ENCODE measurements at places on chromosomes 1 and 21. TPM values are rescaled to one million over a fixed set of nuclear protein-coding genes. Genes with fewer than 3 reads are reported as not detected.

GRCh38 chr1:186424539-186424938, 36.4 kb downstream of the PDC start:
- no peak for DNase-seq

- no peak for DNase-seq
Observed at GRCh38 chr21:44458971-44459711, 3.8 kb downstream of the LRRC3 start.

- DNase-seq = peak; percentile 1
Observed at GRCh38 chr1:240691909-240692705, 80.2 kb upstream of the GREM2 start.

GRCh38 chr1:154403261-154403943, 1.7 kb upstream of the IL6R start:
- no peak for DNase-seq

The FCRL6 gene
- not detected for total RNA-seq

- no peak for DNase-seq
Observed at GRCh38 chr1:150562446-150563339, 13.5 kb downstream of the ADAMTSL4 start.

DNA sequence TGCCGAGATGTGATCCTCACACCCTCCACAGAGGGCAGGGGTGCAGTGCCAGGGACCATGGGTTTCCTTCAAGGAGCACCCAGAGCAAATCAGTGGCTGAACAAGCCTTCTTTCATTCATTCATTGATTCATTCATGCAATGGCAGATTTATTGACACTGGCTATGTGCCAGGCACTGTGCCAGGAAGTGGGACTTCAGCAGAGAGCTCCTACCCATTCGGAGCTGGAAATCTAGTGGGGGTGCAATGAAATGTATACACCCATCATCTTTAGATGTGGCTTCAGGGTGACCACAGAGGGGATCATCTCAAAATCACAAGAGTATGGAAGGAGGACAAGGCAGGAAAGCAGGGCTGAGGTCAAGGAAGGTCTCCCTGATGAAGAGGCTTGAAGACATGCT, 18.9 kb downstream of the SLC6A9 start:
- DNase-seq = peak; percentile 23

The HMGCS2 gene
- not detected for total RNA-seq

GRCh38 chr1:95778217-95778616, 544.2 kb downstream of the RWDD3 start:
- no peak for DNase-seq

- DNase-seq = no peak
Observed at GRCh38 chr1:242011894-242012660, 13.2 kb upstream of the MAP1LC3C start.

DNA sequence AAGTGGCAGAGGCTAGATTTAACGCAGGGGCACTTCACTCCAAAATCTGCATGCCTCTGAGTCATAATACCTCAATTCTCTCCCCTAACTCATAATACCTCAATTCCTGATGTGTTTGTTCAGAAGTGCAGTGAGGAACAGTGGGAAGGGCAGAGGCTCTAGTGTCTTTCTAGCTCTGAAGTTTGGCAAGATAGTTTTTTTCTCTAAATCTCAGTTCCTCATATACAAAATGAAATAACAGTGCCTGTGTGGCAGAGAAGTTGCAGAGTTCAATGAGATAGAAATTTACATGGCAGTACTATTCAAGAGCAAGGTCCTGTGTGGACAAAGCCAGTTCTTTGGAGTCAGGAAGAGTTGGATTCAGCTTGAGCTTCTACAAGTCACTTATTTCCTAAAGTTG, 9.8 kb downstream of the JUN start:
- DNase-seq = no peak

The ANKRD65 gene
- 0.25 TPM for total RNA-seq

The GUCA2A gene
- not detected for total RNA-seq

- DNase-seq = no peak
Observed at GRCh38 chr1:243379706-243380105, 123.9 kb downstream of the SDCCAG8 start.

Data from dermis microvascular lymphatic vessel endothelial cell (primary cell).